Suppressor macrophage treated with lipopolysaccharide for 1 hour (primary cell): ENCODE measurements at places on chromosomes 6 and 20.

- DNase-seq: peak; percentile 70
These were observed 38.4 kb downstream of the RREB1 start for GRCh38 chr6:7145885-7146828.

- DNase-seq: peak; percentile 74
These were observed 55.1 kb downstream of the STAU1 start for GRCh38 chr20:49132995-49133478.

GRCh38 chr6:36979347-36979742 is 6.7 kb downstream of the MTCH1 start:
- no peak for DNase-seq

GRCh38 chr20:63835021-63835858 is 4.2 kb upstream of the ZBTB46 start:
- DNase-seq: peak; percentile 94

- no peak for DNase-seq
These were observed 244.8 kb upstream of the SYNCRIP start for GRCh38 chr6:85887461-85887860.

GRCh38 chr6:72783035-72783434 is 161.2 kb downstream of the KCNQ5 start:
- DNase-seq: no peak

GRCh38 chr6:41770381-41771057 is 9.2 kb downstream of the FRS3 start:
- DNase-seq: no peak

DNA sequence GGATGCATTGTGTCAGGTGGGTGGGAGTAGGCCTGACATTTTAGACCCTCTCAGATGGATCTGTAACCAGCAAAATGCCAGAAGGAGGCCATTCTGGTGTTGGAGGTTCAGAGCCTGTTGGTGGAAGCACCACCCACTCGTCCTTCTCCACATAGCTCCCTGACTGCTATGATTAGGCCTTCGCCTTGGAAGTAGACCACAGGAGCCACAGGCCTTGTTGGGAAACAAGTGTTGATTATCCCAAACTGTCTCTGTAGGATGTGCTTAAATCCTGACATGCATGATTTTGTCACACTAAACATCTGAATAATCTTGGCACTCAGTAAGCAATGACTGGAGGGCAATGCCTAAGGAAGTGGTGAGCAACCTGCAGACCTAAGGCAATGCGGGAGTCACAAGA is 117.2 kb upstream of the LY86 start:
- no peak for DNase-seq

DNA sequence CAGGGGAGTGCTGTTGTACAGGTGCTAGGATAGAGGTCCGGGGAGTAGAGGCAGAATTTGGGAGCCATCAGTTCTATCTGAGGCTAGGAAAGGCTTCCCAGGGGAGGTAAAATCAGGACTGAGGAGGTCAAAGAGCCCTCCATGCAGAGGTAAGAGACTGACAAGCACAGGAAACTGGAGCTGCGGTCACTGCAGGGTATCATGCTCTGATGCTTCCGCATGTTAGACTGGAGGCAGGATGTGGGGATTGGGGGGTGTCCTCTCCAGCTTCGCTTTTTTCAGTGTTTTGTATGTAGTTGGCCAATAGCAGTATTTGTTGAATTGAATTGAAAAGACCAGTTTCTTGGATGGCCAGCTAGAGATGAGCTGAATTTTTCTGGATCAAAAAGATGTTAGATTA is 87.8 kb downstream of the SLC22A3 start:
- no peak for DNase-seq

DNA sequence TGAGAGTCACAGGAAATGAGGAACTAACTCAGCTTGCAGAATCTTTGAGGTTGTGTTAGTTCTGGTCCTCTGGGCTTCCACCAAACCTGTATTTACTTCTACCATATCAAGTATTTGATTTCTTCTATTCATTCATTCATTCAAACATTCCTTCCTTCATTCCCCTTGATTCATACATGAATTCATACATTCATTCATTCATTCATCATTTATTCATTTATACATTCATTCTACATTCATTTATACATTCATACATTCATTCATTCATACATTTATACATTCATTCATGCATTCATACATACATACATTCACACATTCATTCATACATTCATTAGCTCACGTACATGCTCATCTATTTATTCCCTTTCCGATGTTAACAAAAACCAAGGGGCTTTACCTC is 120.3 kb downstream of the BMP7 start:
- DNase-seq: no peak

GRCh38 chr6:43127877-43128276 is 43.2 kb upstream of the SRF start:
- no peak for DNase-seq

GRCh38 chr20:59405226-59406200 is 105.1 kb downstream of the EDN3 start:
- DNase-seq: no peak

- peak; percentile 71 for DNase-seq
These were observed 65.5 kb downstream of the SYNJ2 start for GRCh38 chr6:158047127-158047518.

DNA sequence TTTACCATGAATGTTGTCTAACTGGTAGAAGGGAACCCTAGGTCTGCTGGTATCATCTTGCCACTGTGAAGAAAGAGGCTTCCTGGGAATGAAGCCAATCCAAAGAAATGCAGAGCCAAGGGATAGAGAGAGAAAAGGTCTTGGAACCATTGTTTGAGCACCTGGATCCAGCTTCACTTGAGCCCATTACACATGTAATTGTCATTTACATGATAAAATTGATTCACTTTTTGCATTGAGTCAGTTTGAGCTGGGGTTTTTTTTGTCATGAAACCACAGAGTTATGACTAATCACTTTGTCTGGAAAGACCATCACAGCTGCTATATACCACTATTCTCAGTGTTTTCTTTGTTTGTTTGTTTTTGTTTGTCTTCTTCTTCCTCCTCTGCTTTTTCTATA is 112.3 kb downstream of the CBLN4 start:
- no peak for DNase-seq

DNA sequence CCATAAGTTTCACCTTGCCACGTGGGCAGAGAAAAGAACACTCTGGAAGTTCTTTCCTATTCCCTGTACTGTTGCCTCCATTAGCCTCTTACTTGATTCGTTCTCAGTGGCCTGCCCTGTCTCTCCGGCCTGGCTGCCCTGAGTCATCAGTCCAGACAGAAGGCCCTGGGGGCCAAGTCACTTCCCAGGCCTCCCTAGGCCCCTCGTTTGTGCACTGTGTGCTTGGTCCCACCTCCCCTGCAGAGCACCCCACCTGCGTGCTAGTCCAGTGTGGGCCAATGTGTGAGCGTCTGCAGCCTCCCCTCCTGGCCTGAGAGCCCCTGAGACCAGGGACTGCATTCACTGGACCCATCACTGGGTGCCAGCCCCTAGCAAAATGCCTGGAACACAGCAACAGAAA is 191.2 kb upstream of the RREB1 start:
- DNase-seq: peak; percentile 39

DNA sequence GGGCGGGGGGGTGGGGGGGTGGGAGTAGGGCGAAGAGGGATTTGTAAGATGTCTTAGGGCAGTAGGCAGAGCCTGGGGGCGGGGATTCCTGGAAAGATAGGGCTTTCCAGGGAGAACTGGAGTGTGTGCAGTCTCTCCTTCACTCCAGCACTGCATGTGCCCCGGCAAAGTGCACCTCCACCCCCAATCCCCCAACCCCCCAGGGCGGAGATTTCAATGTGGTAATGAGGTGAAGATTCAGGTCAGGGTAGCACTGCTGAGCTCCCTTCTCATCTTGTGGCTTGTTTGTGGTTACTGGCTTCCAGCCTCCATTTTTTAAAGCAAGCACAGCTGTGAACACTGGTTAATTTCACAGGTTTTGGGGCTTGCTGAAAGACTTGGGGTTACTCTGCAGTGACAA is 5.9 kb downstream of the TMEM239 start:
- DNase-seq: no peak

- DNase-seq: peak; percentile 64
These were observed 39.2 kb upstream of the TPD52L1 start for GRCh38 chr6:125114248-125114858.

GRCh38 chr20:38805502-38805957 is at the start of gene PPP1R16B:
Gene PPP1R16B, plus strand, starts transcription at chr20:38805697. Its CDS starts 30,229 bp downstream, at chr20:38835926.
- DNase-seq: peak; percentile 68

DNA sequence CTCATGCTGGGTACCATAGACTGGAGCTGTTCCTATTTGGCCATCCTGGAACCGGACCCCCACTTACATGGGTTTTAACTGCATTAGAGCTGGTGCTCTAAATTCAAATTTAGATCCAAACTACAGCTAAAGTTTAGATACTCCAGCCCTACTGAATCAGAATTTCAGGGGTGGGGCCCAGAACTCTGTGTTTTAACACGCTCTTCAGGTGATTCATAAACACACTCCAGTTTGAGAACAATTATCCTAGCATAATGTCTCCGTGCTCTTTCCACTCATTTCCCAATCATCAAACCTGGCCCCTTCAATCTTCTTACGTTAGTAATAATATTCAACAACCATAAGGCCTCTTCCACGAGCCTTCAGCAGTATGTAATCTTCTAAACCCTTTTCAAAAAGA is 15.3 kb downstream of the TRPC4AP start:
- DNase-seq: no peak

- DNase-seq: no peak
These were observed 47.2 kb downstream of the GMPR start for GRCh38 chr6:16285467-16286150.

- DNase-seq: no peak
These were observed 475.6 kb upstream of the SYNCRIP start for GRCh38 chr6:86118271-86118670.

- no peak for DNase-seq
These were observed 183.9 kb downstream of the SYNDIG1 start for GRCh38 chr20:24653306-24653705.

GRCh38 chr20:32991792-32992641 is 12.2 kb downstream of the SUN5 start:
- DNase-seq: no peak

GRCh38 chr20:51584737-51585136 is 42.2 kb upstream of the NFATC2 start:
- no peak for DNase-seq

DNA sequence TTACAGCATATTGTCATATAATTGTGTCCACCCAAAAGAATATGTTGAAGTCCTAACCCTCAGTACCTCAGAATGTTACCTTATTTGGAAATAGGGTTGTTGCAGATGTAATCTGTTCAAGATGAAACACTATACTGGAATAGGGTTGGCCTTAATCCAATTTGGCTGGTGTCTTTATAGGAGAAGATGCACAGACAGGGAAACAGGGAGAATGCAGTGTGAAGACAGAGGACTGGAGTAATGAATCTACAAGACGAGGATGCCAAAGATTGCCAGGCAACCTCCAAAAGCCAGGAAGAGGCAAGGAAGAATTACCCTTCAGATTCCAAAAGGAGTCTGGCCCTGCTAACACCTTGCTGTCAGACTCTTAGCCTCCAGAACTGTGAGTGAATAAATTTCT is 482.9 kb downstream of the PTPRT start:
- DNase-seq: no peak

GRCh38 chr6:134994431-134994830 is 44.5 kb upstream of the ALDH8A1 start:
- DNase-seq: peak; percentile 18

- DNase-seq: no peak
These were observed 26.7 kb upstream of the PDE10A start for GRCh38 chr6:165689699-165690098.

DNA sequence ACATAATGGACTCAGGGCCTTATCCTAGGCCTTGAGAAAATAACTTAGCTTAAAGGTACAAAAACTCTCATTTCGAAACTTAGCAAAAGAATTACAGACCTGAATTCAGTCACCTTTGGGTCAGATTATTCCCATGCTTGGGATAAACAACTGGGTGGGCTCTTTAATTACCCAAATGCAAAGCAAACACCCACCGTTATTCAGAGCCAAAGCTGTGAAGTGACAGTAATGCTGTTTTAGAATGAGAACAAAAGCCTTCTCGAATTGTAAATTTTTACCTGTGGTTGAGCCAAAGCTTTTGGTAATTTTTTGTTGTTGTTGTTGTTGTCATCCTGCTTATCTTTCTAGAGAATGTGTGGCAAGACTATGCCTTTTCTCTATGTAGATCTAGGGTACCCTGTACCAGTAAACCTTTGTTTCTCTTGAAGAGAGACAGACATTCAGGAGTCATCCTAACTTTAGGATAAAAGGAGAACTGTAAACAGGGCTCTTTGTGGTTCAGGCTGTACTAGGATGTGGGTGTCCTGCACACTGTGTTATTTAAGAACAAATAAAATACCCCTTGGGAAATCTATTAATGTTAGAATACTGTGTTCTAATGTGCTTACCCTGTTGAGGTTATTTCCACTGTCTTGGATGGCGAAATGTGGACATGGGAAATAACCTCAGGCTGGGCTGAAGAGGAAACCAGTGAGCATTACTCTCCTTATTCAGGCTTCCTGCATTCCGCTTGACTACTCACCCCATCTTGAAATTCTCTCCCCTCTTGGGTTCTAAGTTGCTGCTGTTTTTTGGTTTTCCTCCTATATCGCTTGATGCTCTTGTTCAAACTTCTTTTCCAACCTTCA is 480.7 kb downstream of the CD83 start:
- DNase-seq: peak; percentile 91

GRCh38 chr20:9218531-9218961 is 149.7 kb downstream of the PLCB4 start:
- no peak for DNase-seq

DNA sequence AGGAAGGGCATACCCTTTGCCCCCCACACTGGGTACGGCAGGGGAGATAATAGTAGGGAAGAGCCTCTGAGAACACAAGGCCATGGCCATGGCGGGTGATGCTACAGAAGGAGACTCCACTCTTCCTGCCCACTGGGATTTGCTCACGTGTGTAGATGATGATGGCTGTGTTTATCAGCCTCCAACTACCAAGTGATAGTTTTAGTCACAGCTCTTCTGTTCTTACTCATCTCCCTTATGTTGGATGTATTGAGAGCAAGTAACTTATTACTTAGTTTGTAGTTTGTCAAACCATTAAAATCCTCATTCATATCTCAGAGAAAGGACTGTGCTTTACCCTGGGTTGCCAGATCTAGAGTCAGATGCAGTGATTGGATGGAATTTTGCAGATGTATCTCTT is 66.0 kb downstream of the CDH26 start:
- DNase-seq: no peak

DNA sequence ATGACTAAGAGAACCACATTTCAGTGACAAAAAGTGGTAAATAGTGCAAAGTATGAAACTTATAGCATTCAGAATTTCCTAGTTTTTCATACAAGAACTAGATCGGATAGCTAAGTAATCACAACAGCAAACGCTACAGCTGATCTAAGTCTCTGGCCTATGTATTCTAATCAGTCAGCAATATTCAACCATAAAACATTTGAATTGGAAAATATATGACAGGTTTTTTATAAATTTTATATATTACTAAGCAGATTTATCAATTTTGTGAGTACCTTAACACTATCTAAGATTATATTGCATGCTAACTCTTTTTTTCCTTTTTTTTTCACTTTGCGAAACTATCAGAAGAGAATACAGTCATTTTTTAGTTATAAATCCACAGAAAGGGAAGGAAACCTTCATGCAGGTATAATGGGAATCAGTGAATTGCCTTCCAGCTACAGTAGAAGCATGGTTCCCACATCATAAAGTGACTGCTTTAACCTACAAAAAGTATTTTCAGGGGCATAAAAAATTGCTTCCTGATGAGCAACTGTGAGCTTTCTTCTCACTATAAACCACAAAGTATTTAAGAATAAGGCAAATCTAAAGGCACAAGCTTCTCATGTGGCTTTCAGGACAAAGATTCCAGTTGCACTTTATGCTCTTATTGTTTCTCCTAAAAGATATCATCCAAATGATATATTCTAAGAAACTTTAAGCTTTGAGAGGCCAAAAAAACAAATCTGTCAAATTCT is 74.0 kb upstream of the GJE1 start:
- DNase-seq: no peak
